Effector memory CD8-positive, alpha-beta T cell (primary cell): ENCODE measurements at places on chromosomes 2 and 18.

- DNase-seq, result no peak
Measured at GRCh38 chr2:186031229-186031628, 292.6 kb downstream of the FSIP2 start.

GRCh38 chr2:167333245-167333644 lies 445.0 kb downstream of the XIRP2 start:
- no peak for DNase-seq

- no peak for DNase-seq
Measured at GRCh38 chr18:49879271-49879580, 65.9 kb upstream of the ACAA2 start.

- DNase-seq, result no peak
Measured at GRCh38 chr18:7094427-7094826, 23.2 kb downstream of the LAMA1 start.

DNA sequence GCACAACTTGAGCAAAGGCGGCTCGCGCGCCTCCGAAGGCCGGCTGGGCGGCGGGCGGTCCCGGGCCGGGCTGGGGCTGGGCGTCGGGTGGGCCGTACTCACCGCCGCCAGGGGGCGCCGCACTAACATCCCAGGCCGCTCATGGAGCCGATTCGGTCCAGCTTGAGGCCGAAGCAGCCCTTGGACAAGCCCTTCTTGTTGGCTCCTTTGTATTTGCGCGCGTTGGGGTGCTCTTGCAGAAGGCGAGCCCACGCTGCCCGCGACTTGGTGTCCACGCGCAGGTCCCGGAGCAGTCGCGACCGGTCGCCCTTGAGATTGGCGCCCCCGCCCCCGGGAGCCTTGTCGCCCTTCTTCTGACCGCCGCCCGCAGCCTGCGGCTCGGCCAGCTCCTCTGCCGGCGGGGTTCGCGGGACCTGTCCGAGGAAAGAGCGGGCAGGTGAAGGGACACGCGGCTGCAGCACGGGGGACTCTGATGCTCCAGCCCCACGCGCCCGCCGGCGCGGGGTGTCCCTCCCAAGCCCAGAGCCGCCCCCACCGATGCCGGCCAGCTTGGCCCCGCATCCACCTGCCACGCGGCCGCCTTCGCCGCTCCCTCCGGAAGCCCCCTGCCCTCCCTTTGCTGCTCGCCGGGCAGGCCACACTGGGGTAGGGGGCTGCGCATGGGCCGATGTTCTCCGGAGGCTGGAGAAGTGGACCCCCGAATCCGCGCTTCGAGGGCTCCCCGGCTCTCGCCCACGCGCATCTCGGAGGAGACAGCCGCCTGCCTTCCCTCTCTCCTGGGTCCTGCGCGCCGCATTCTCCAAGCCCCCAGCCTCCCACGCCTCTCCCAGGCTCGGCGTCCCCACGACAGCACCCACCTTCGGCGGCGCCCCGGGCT lies 655 bp downstream of the NPPC start:
- peak; percentile 53 for DNase-seq

- DNase-seq, result no peak
Measured at GRCh38 chr18:69969491-69969890, 21.8 kb upstream of the CD226 start.
